ENCODE measurements at places on chromosomes 3 and 15.

DNA sequence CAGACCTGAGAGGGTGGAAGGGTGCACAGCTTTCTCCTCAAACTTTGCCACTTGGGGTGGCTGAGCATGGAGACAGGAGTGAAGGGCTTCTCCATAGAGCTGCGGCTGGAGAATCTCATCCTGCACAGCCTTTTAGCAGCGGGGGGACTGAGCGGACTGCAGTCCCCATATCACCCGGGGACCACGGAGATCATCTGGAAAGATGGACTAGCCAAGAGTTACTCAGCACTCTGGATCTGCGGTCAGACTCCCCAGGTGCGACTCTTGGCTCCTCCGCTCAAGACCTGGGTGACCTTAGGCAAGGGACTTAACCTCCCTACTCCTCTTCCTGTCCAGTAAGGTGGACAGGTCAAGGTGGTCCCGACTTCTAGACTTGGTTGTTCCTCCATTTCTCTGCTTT, 125.8 kb upstream of the MEF2A start:
- no peak for DNase-seq

- DNase-seq: no peak
Measured at GRCh38 chr3:149016669-149017541, 25.6 kb downstream of the GYG1 start.

GRCh38 chr15:101187820-101188636, 63.8 kb downstream of the CHSY1 start:
- no peak for DNase-seq

- DNase-seq: no peak
Measured at GRCh38 chr3:45966371-45966791, 23.1 kb downstream of the CXCR6 start.

- DNase-seq: no peak
Measured at GRCh38 chr3:155963570-155963969, 93.1 kb downstream of the GMPS start.

DNA sequence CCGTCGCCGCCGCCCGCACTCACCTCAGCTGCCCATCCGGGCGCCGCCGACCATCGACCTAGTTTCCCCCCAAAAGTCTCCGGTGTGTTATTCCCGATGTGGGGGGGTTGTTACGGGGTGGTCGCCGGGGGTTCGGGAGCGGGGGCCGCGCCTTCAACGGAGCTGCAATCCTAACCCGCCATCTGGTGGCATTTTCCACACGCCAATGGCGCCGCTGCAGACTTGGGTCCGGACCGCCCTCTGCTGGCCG, at the start of gene STAG1:
STAG1 (minus strand) TSS at position 207 of the 250 bp plus-strand sequence. CDS start 121,480 bp downstream, outside the sequence.
- DNase-seq: no peak

DNA sequence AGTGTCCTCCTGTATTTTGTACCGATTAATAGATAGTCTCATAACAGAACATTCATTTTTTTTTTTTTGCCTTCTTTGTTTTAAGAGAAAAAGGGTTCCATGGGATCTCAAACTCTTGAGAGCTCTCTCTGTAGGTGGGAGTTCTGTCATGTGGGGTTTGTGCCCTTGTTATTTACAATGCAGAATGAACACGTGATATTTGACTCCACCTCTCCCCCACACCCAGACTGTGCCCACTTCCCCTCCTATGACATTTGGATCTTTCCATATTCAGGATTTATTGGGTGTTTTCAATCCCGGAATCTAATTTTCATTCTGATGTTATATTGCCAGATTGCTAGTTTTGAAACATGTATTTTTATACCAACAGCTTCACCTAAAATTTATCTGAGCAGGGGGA, 49.5 kb downstream of the ARPP21 start:
- no peak for DNase-seq

DNA sequence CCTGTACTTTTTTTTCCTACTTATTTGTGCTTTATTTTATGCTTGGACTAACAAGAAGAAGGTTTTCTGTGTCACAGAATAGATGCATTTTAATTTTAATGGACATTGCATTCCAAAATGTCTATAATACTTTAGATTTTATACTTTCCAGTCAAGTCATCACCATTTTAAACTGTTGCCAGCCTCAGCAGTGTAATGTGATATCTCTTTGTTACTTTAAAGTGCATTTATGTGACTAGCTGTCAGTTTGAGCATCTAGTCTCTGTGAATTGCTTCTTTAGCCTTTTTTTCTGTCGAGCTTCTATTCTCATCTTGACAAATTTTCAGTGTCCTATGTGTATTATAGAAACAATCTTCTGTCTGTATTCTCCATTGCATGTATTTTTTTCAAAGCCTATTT, 511.4 kb upstream of the CBLB start:
- no peak for DNase-seq

GRCh38 chr3:146390957-146391356, 78.4 kb downstream of the PLSCR2 start:
- DNase-seq: peak; percentile 41

DNA sequence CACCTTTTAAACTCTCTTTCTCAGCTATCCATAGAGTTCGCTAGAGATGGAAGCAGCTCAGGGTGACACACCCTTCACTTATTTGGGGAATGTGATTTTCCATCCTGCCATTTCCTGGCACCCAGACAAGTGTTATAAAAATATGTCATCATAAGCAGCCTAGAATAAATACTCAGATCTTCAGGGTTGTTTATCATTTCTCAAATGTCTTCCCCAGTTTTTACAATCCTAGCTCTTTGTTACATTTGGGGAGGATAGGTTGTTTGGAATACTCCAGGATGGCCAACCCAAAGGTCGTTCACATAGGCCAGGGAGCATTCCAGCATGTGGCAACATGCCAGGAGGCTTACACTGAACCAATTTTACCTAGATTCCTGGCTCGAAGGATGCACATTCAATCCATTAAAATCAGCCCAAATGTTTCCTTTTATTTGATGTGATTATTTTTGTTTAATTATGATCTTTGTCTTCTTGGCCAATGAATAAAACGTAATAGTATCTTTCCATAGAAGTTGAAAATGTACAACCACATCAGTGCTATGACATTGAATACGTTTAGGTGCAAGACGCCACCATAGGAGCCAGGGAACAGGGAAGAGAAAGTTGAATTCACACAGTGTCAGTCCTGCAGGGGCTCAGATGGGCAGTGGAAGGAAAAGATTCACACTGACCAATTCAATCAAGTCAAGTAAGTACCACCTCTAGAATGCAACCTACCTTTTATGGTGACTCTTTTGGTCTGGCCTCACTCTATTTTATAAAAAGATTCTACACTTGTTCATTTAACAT, 537.7 kb upstream of the MDFIC2 start:
- DNase-seq: no peak

Data from left renal cortex interstitium (tissue), 4 donors.